B cell (primary cell): ENCODE measurements at places on chromosomes 1 and 21.

DNA sequence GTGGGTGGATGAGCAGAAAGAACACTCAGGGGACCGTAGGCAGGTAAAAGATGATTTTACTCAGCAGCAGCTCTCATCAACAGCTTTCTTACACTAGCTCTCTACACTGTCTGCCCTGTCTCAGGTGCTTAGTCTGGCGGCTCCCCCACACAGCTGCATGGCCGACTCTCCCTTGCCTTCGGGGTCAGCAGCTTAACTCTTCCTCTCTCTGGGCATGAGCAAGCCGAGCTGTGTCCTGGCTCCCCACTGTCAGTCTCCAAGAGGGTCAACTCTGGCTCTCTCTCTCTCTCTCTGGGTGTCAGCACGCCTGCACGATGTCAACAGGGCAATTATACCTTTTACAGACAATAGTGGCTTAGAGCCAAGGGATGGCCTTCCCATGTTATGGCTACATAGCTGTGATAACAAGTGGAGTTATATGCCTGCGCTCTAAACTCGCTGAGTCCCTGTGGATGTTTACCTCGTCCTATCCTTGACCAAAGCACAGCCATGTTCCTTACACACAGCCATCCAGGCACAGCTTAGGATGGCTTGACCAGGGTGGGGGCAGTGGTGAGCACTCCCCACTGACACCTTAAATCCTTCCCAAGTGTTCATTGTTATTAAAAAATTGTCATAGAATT lies 3.1 kb upstream of the BCL10 start:
- H3K27ac ChIP-seq = no peak overlapping the region
- DNase-seq = no peak
- H3K27me3 ChIP-seq = no peaks in the 10 kb centered on the region
- H3K4me3 ChIP-seq = no peak overlapping the region

DNA sequence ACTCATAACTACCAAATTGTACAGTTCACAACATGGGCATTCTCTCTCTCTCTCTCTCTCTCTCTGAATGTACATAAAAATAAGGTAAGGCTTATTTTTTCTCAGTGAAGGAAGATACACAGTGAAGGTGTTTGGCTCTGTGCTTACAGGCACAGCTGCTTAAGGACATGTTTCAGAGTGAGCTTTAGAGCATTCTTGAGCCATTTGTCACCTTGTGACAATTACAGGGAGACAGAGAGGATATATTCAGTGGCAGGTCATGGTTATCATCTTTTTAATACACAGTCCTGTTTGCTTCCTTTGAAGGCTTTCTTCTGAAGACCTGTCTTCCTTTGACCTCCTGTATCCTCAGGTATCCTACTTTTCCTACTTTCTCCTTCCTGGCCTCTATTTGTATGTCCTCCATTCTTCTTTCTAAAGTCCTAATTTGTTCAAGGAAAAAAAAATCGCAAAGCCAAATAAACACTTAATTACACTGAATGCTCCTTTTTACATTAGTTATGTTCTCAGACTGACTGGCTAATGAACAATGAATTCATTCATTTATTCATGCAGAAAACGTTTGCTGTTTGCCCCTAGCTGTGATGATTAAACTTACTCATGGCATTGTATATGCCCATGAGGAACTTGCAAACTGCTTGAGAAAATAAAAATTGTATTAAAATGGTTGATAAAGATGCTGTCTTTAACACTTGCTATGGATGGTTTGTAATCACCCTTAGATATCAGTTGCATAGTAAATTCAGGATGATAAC lies 33.4 kb downstream of the HSD17B7 start:
- H3K4me3 ChIP-seq = no peak overlapping the region
- H3K4me1 ChIP-seq = peaks cover 4% of the 10 kb centered on the region
- no peak overlapping the region for H3K27ac ChIP-seq
- H3K27me3 ChIP-seq = no peaks in the 10 kb centered on the region
- no peak for DNase-seq

GRCh38 chr1:3070644-3071564 lies 1.9 kb downstream of the PRDM16 start:
- H3K4me1 ChIP-seq = no peaks in the 10 kb centered on the region
- no peak overlapping the region for H3K27ac ChIP-seq
- no peak for DNase-seq

DNA sequence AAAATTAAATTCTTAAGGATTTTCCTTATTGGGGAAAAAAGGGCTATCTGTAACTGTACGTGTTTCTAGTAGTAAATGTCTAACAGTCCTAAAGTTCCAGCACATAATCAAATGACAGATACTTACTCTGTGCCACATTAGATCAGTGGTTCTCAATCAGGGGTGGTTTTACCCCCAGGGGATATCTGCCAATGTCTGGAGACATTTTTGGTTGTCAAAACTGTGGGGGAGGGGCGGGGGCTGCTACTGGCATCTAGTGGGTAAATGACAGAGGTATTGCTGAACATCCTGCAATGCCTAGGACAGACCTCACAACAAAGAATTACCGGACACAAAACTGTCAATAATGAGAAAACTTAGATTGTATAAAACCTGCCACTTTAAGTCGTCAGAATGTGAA lies 33.4 kb upstream of the PTPRC start:
- H3K4me1 ChIP-seq = peaks cover 33% of the 10 kb centered on the region
- H3K36me3 ChIP-seq = no peaks in the 10 kb centered on the region
- H3K27me3 ChIP-seq = no peaks in the 10 kb centered on the region
- H3K4me3 ChIP-seq = no peak overlapping the region
- no peak overlapping the region for H3K27ac ChIP-seq

DNA sequence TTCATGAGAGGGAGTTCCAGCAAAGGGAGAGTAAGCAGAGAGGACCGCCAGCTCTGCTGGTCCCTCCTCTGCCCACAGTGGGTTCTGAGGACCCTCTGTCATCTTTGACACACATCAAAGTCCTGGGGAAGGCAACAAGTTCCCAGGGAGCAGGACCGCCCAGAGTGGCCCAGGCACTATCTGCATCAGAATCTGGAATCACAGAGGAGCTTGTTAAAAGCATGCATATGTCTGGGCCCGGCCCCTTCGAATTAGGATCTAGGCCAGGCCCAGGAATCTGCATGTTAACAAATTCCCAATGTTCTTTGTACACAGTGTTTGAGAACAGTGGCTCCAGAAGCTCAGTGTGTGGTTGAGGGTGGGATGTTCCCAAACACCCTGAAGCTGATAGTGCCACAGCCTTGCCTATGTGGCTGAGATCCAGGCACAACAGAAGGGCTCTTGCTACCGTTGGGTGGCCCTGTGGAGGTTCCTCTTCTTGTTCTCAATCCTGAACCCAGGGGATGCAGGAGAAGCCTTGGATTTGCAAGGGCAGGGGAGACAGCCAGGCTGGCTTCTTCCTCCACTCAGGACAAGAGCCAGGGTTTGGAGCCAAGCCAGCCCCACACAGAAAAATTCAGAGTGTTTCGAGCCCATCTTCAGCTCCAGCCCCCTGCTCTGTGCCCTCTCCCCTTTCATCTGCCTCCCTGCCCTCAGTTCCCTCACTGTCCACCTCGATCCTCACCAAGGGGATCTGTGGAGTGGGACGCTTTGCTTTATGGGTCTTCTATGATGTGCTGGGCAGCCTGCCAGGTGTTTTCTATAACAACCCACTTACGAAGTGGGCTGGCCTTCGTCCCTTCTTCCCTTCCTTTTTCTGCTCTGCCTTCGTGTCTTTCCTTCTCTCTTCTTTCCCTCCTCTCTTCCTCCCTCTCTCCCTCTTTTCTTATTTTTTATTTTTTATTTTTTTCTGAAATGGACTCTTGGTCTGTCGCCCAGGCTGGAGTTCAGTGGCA lies 129.0 kb upstream of the TMPRSS2 start:
- DNase-seq = no peak
- no peaks in the 10 kb centered on the region for H3K36me3 ChIP-seq
- no peak overlapping the region for H3K27ac ChIP-seq
- H3K27me3 ChIP-seq = no peaks in the 10 kb centered on the region

DNA sequence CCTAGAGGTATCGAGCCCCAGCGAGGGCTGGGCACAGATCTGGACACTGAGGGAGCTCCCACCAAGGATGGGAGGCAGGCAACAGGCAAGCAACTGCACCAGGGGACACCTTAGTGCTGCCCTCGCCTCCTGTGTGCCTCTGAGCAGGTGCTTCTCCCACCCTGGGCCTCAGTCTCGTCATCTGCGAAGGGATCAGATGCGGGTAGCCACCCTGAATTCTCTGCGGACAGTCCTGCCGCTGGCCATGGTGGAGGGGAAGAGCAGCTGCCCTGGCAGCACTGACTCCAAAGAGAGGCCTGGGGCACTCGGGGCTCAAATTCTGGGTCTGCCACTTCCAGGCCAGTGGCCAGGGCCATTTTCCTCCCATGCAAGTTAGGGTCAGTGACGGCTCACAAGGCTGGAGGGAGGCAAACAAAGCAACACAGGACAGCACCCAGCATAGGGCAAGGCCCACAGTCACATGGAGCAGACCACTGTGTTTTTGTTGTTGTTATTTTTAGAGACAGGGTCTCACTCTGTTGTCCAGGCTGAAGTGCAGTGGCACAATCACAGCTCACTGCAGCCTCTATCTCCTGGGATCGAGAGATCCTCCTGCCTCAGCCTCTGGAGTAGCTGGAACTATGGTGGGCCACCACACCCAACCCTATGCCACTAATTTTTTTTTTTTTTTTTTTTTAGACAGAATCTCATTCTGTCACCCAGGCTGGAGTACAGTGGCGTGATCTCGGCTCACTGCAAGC lies 7.1 kb upstream of the SDC3 start:
- H3K27me3 ChIP-seq = peaks cover 6% of the 10 kb centered on the region
- H3K4me1 ChIP-seq = peaks cover 3% of the 10 kb centered on the region
- H3K27ac ChIP-seq = no peak overlapping the region
- no peak overlapping the region for H3K4me3 ChIP-seq
- no peak for DNase-seq

GRCh38 chr1:44460107-44460882 lies 55.2 kb downstream of the RNF220 start:
- no peaks in the 10 kb centered on the region for H3K36me3 ChIP-seq
- H3K4me3 ChIP-seq = no peak overlapping the region
- no peaks in the 10 kb centered on the region for H3K4me1 ChIP-seq
- H3K27me3 ChIP-seq = peaks cover 3% of the 10 kb centered on the region

GRCh38 chr1:109783436-109783835 lies 19.7 kb upstream of the EPS8L3 start:
- H3K27ac ChIP-seq = no peak overlapping the region
- no peaks in the 10 kb centered on the region for H3K36me3 ChIP-seq
- no peaks in the 10 kb centered on the region for H3K4me1 ChIP-seq
- DNase-seq = no peak

DNA sequence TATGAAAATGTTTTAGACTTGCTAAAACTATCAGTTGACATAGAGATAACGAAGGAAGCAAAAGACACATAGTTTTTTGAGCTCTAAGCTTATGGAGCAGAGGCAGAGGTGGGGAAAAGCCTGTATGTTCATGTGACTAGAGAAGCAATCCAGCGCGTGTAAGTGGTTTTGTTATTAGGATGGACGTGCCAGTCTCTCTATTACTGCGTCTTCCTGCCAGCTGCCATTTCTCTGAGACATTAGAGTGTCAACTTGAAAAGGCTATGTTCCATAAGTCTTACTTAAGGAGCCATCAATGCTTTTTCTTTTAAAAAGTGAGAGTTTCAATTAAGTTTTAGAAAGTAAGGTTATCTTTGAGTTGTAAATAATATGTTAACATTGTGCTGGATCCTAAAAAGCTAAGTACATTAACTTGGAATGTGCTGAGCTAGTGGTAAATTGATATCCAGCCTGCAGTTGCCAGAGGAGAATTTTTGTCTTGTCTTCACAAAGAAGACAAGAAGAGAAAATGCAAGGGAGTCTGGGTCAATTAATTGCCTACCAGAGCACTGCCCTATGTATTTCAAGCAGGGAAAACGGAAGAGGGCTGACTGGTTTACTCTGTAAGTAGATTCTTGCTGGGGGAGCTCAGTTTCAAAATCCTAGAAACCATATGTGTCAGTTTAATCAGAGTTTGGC lies 161.8 kb upstream of the B3GALT2 start:
- H3K4me1 ChIP-seq = no peaks in the 10 kb centered on the region
- DNase-seq = no peak
- no peak overlapping the region for H3K4me3 ChIP-seq
- no peaks in the 10 kb centered on the region for H3K27me3 ChIP-seq
- H3K36me3 ChIP-seq = no peaks in the 10 kb centered on the region

- DNase-seq = no peak
- no peak overlapping the region for H3K4me3 ChIP-seq
- no peaks in the 10 kb centered on the region for H3K27me3 ChIP-seq
- no peaks in the 10 kb centered on the region for H3K4me1 ChIP-seq
Observed at GRCh38 chr1:213666922-213667321, 320.9 kb upstream of the PROX1 start.

DNA sequence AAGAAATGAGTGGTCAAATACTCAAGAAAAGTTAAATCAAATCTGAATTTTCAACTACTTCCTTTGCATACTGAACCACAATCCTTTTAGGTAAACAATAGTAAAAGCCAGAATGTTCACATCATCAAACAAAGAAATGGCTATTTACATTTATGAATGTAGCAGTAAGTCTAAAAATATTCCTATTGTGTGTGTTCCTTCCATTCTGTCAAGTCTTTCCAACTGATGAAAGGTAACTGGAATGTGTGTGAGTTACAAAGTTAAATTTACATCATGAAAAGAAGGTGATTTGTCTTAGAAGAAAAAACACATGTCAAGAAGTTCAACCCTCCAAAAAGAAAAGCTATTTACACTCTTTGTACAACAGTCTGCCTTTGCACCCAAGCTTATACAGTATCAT lies 203.1 kb downstream of the SIPA1L2 start:
- H3K27ac ChIP-seq = no peak overlapping the region
- H3K36me3 ChIP-seq = no peaks in the 10 kb centered on the region
- H3K4me3 ChIP-seq = no peak overlapping the region
- DNase-seq = no peak

GRCh38 chr1:227788271-227789083 lies 27.0 kb upstream of the PRSS38 start:
- H3K4me1 ChIP-seq = peaks cover 26% of the 10 kb centered on the region
- no peaks in the 10 kb centered on the region for H3K36me3 ChIP-seq
- DNase-seq = no peak
- H3K27ac ChIP-seq = no peak overlapping the region
- peak overlapping the region; percentile 66 for H3K4me3 ChIP-seq
- no peaks in the 10 kb centered on the region for H3K27me3 ChIP-seq

- DNase-seq = no peak
- no peak overlapping the region for H3K27ac ChIP-seq
- no peaks in the 10 kb centered on the region for H3K36me3 ChIP-seq
- H3K4me1 ChIP-seq = peaks cover 20% of the 10 kb centered on the region
- H3K4me3 ChIP-seq = no peak overlapping the region
Observed at GRCh38 chr1:27335506-27336422, 6.1 kb upstream of the SYTL1 start.

GRCh38 chr1:18489417-18490143 lies 8.8 kb downstream of the KLHDC7A start:
- no peak for DNase-seq
- H3K4me3 ChIP-seq = no peak overlapping the region
- no peaks in the 10 kb centered on the region for H3K27me3 ChIP-seq
- no peaks in the 10 kb centered on the region for H3K4me1 ChIP-seq

DNA sequence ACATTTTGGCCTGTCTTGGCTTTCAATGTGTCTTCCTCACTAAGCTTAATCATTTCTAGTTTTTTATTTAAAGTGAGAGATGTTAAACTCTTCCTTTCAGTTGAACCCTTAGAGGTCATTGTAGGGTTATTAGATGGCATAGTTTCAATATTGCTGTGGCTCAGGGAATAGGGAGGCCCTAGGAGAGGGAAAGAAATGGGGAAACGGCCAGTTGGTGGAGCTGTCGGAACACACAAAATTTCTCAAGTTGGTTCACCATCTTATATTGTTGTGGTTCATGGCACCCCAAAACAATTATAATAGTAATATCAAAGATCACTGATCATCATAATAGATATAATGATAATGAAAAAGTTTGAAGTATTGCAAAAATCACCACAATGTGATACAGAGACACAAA lies 31.4 kb upstream of the KAZN start:
- H3K4me1 ChIP-seq = no peaks in the 10 kb centered on the region
- H3K4me3 ChIP-seq = no peak overlapping the region
- no peak overlapping the region for H3K27ac ChIP-seq
- H3K27me3 ChIP-seq = peaks cover 7% of the 10 kb centered on the region
- DNase-seq = no peak
